ENCODE measurements at places on chromosomes 1 and 21.

- DNase-seq, result peak; percentile 7
- no peak overlapping the region for H3K27ac ChIP-seq
- no peaks in the 10 kb centered on the region for H3K4me1 ChIP-seq
- no peaks in the 10 kb centered on the region for H3K36me3 ChIP-seq
Observed at GRCh38 chr21:45155910-45156309, 81.5 kb downstream of the ADARB1 start.

DNA sequence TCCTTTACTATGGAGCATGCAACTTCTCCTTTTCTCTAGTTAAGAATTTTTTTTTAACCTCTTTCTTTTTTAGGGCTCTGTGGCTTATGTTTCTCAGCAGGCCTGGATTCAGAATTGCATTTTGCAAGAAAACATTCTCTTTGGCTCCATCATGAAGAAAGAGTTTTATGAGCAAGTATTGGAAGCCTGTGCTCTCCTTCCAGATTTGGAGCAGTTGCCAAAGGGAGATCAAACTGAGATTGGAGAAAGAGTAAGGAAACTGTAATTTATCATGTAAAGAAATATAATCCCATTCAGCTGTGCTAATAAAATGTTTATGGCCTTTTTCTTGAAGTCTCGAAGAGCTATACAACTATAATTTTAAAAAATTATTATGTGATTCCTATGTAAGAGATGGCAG, 70.1 kb downstream of the HSPA13 start:
- no peak overlapping the region for H3K27ac ChIP-seq
- no peaks in the 10 kb centered on the region for H3K36me3 ChIP-seq
- DNase-seq, result no peak
- H3K27me3 ChIP-seq, result no peaks in the 10 kb centered on the region

DNA sequence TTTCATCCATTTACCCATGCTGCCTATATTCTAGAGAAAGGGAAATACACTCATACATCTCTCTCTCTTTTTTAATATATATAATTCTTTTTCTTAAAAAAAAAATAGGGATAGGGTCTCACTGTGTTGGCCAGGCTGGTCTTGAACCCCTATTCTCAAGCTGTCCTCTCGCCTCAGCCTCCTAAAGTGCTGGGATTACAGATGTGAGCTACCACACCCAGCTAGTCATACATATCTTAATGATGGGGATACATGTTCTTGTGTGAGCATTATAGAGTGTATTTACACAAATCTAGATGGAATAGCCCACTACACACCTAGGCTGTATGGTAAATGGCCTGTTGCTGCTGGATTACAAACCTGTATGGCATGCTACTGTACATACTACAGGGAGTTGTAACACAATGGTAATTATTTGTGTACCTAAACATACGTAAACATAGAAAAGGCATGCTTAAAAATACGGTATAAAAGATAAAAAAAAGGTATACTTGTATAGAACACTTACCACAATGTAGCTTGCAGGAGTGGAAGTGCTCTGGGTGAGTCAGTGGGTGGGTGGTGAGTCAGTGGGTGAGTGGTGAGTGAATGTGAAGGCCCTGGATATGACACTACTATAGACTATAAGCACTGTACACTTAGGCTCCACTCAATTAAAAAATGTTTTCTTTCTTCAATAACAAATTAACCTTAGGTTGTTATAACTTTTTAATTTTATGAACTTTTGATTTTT, 72.9 kb downstream of the IVNS1ABP start:
- no peaks in the 10 kb centered on the region for H3K4me1 ChIP-seq
- no peaks in the 10 kb centered on the region for H3K36me3 ChIP-seq

- no peaks in the 10 kb centered on the region for H3K27me3 ChIP-seq
- DNase-seq, result no peak
- H3K4me3 ChIP-seq, result no peak overlapping the region
- H3K4me1 ChIP-seq, result peaks cover 4% of the 10 kb centered on the region
- H3K36me3 ChIP-seq, result no peaks in the 10 kb centered on the region
- no peak overlapping the region for H3K27ac ChIP-seq
Observed at GRCh38 chr1:226629896-226630550, 81.5 kb downstream of the STUM start.

DNA sequence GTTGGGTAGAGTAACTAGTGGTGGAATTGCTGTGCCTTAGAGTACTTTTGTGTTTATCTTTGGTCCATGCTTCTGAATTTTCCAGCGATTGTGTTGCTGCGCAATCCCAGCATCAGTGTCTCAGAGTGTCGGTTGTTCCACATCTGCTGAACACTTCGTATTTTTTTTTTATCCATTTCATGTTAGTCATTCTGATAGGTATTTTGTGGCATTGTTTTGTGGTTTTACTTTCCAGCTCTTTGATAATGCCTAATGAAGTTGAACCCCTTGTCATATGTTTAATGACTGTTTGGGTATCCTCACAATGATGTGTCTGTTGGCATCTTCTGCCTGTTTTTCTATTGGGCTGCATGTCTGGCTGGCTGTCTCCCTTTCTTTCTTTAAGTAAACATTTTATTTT, 13.6 kb downstream of the TUFT1 start:
- no peak overlapping the region for H3K4me3 ChIP-seq
- DNase-seq, result no peak
- no peaks in the 10 kb centered on the region for H3K27me3 ChIP-seq
- no peaks in the 10 kb centered on the region for H3K4me1 ChIP-seq
- H3K36me3 ChIP-seq, result no peaks in the 10 kb centered on the region

DNA sequence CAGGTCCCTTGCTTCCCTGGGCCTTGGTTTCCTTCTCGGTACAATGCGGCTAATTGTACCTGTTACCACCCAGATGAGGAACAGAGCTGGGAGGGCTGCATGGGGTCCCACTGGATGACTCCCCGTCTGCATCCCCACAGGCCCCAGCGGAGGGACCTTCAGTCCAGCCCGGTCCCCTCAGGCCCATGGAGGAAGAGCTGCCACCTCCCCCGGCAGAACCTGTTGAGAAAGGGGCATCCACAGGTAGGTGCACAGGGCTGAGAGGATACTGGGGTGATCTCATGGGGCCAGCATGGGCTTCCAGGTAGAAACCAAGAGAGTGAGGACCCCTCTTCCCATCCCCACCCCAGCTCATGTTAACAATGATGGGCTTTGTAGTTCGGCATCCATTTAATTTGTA, 9.8 kb downstream of the FBLIM1 start:
- H3K36me3 ChIP-seq, result no peaks in the 10 kb centered on the region
- no peak overlapping the region for H3K4me3 ChIP-seq
- DNase-seq, result no peak
- no peaks in the 10 kb centered on the region for H3K4me1 ChIP-seq

GRCh38 chr1:43300378-43301094, at the start of gene TIE1:
Gene TIE1, plus strand, starts transcription at chr1:43300982. Its CDS starts 90 bp downstream, at chr1:43301072.
- peak within 1 kb of the TSS; percentile 49 for H3K4me3 ChIP-seq
- H3K4me1 ChIP-seq, result no peaks in the 10 kb centered on the region
- no peak for DNase-seq
- H3K27me3 ChIP-seq, result no peaks in the 10 kb centered on the region

GRCh38 chr1:99365141-99365540, 100.8 kb downstream of the PLPPR4 start:
- no peak overlapping the region for H3K4me3 ChIP-seq
- no peaks in the 10 kb centered on the region for H3K4me1 ChIP-seq
- no peaks in the 10 kb centered on the region for H3K27me3 ChIP-seq
- no peaks in the 10 kb centered on the region for H3K36me3 ChIP-seq
- no peak for DNase-seq

DNA sequence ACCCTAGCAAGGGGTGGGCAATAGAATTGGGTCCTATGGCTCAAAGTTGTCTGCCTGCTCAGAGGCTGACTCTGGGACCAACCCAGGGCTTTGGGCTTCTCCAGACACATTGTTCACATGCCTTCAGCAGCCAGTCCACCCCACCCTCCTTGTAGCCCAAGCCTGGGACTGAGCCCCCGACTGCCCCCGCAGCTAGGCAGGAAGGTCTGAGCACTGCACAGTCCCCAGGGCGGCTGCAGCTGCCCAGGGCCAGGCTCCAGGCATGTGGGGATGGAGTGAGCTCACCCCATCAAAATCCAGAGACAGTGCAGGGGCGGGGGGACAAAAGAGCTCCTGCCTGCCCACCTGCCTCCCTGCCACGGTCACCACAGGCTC, 35.6 kb downstream of the HSPG2 start:
- H3K27me3 ChIP-seq, result no peaks in the 10 kb centered on the region
- H3K4me1 ChIP-seq, result peaks cover 19% of the 10 kb centered on the region
- no peaks in the 10 kb centered on the region for H3K36me3 ChIP-seq
- no peak for DNase-seq
- H3K27ac ChIP-seq, result peak overlapping the region; percentile 46
- no peak overlapping the region for H3K4me3 ChIP-seq

- no peaks in the 10 kb centered on the region for H3K36me3 ChIP-seq
- no peak overlapping the region for H3K4me3 ChIP-seq
- H3K27ac ChIP-seq, result peak overlapping the region; percentile 67
- no peaks in the 10 kb centered on the region for H3K4me1 ChIP-seq
Observed at GRCh38 chr21:45355573-45355972, 49.4 kb upstream of the COL18A1 start.

DNA sequence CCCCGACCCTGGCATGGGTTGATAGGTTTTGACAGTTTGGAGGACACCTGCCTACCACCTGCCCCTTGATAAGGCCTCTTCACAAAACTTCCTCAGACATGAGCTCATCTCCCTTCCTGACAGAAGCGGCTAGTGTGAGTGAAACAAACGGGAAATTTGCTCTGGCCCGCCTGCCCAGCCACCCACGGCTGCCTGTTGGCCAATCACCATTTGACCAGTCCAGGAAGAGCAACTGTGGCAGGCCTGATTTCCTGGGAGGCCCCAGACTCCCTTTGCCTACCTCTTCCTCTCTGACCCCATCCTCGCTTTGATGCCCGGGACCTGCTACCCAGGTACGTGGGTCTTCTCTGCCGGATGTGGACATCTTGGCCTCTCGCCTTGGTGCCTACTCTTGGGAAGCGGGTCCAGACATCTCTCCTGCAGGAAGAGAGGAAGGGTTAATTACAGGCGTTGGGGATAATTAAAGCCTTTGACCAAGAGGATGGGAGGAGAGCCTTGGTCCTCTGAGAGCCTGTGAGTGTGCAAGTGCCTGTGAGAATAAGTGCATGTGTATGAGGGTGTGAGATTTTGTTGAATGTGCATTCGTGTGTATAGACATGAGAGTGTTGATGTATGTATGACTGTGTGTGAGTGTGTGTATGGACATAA, 1.1 kb upstream of the EPHA2 start:
- no peak for DNase-seq
- no peaks in the 10 kb centered on the region for H3K27me3 ChIP-seq
- H3K36me3 ChIP-seq, result no peaks in the 10 kb centered on the region
- peak overlapping the region; percentile 94 for H3K27ac ChIP-seq

- no peaks in the 10 kb centered on the region for H3K27me3 ChIP-seq
- H3K27ac ChIP-seq, result no peak overlapping the region
- no peaks in the 10 kb centered on the region for H3K36me3 ChIP-seq
Observed at GRCh38 chr1:38153066-38153777, 106.6 kb upstream of the POU3F1 start.

- H3K36me3 ChIP-seq, result no peaks in the 10 kb centered on the region
- H3K4me3 ChIP-seq, result no peak overlapping the region
- no peak for DNase-seq
- peaks cover 3% of the 10 kb centered on the region for H3K4me1 ChIP-seq
- no peak overlapping the region for H3K27ac ChIP-seq
- no peaks in the 10 kb centered on the region for H3K27me3 ChIP-seq
Observed at GRCh38 chr21:36964398-36964797, 2.1 kb downstream of the HLCS start.

- H3K27ac ChIP-seq, result no peak overlapping the region
- H3K4me1 ChIP-seq, result no peaks in the 10 kb centered on the region
- no peak for DNase-seq
- no peak overlapping the region for H3K4me3 ChIP-seq
- no peaks in the 10 kb centered on the region for H3K36me3 ChIP-seq
- H3K27me3 ChIP-seq, result no peaks in the 10 kb centered on the region
Observed at GRCh38 chr1:20445956-20446355, 40.1 kb downstream of the CAMK2N1 start.

GRCh38 chr1:188769181-188769580, 1708.5 kb downstream of the BRINP3 start:
- H3K36me3 ChIP-seq, result no peaks in the 10 kb centered on the region
- H3K4me3 ChIP-seq, result no peak overlapping the region
- no peaks in the 10 kb centered on the region for H3K27me3 ChIP-seq
- no peak for DNase-seq

DNA sequence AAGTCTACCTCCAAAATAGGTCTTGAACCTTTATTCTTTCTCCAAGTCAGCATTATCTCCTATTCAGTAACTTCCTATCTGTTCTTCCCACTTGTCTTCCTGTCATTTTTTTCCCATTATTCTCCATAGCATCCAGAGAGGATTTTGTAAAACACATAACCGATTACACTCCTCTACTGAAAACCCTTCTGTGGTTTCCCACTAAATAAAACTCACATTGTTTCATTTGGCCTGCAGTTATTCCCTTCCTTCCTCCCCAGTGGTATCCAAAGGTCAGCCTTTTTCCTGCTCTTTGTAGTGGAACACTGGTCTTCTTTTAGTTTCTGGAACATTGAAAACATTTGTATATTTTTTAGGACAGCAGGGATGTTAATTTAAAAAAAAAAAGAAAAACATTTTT, 266.0 kb downstream of the GPR52 start:
- no peaks in the 10 kb centered on the region for H3K36me3 ChIP-seq
- H3K27me3 ChIP-seq, result no peaks in the 10 kb centered on the region
- no peak overlapping the region for H3K4me3 ChIP-seq
- no peak for DNase-seq
- H3K27ac ChIP-seq, result no peak overlapping the region
- no peaks in the 10 kb centered on the region for H3K4me1 ChIP-seq

GRCh38 chr1:232766241-232766890, 38.9 kb upstream of the MAP10 start:
- no peaks in the 10 kb centered on the region for H3K27me3 ChIP-seq
- no peak overlapping the region for H3K4me3 ChIP-seq
- DNase-seq, result no peak
- H3K4me1 ChIP-seq, result no peaks in the 10 kb centered on the region
- peak overlapping the region; percentile 74 for H3K27ac ChIP-seq

- no peaks in the 10 kb centered on the region for H3K4me1 ChIP-seq
- no peak for DNase-seq
- no peak overlapping the region for H3K27ac ChIP-seq
Observed at GRCh38 chr1:2105781-2106524, 55.7 kb downstream of the PRKCZ start.

DNA sequence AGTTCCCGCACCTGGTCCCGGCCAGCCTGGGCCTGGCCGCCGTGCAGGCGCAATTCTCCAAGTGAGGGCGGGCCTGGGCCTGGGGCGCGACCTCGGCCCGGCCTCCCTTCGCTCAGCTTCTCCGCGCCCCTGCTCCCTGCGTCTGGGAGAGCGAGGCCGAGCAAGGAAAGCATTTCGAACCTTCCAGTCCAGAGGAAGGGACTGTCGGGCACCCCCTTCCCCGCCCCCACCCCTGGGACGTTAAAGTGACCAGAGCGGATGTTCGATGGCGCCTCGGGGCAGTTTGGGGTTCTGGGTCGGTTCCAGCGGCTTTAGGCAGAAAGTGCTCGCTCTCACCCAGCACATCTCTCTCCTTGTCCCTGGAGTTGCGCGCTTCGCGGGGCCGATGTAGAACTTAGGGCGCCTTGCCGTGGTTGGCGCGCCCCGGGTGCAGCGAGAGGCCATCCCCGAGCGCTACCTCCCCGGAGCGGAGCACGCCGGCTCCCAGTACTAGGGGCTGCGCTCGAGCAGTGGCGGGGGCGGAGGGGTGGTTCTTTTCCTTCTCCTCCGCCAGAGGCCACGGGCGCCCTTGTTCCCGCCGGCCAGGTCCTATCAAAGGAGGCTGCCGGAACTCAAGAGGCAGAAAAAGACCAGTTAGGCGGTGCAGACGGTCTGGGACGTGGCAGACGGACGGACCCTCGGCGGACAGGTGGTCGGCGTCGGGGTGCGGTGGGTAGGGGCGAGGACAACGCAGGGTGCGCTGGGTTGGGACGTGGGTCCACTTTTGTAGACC, 1.2 kb downstream of the OLIG1 start:
- H3K36me3 ChIP-seq, result no peaks in the 10 kb centered on the region
- H3K27ac ChIP-seq, result no peak overlapping the region
- peaks cover 14% of the 10 kb centered on the region for H3K4me1 ChIP-seq
- DNase-seq, result no peak
- peaks cover 84% of the 10 kb centered on the region for H3K27me3 ChIP-seq
- peak overlapping the region; percentile 36 for H3K4me3 ChIP-seq

Data from breast epithelium (tissue), 4 donors.